Astrocyte of the cerebellum (primary cell): ENCODE measurements at places on chromosomes 1 and 21.
A peak's percentile ranks its signal among the peaks of the same experiment; 100 is the strongest.

DNA sequence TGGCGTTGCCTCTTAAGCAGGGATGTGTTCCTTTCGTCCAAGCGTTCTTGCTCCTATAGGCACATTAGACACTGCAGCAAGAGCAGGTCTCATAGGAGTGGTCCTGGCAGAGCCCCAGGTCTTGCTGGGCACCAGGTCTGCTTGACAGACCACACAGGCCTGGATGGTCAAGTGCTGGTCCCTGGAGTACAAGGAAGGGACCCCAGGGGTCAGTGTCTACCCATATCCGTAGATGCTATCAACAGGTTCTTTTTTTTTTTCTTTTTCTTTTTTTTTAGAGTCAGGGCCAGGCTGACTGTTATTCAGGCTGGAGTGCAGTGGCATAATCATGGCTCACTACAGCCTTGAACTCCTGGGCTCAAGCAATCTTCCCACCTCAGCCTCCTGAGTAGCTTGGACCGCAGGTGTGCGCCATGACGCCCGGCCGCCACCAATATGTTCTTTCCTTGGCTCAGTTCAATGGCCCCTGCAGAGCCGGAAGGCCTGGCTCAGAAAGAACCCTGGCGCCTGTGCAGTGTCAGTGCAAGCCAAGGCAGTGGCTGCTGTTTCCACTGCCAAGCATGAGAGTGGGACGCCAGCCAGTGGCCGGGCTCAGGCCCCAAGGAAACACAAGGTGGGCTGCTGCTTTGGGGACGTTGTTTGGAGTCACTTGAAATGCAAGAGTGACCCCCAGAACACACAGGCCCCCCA is 10.0 kb upstream of the TNFRSF8 start:
- no peak for DNase-seq

DNA sequence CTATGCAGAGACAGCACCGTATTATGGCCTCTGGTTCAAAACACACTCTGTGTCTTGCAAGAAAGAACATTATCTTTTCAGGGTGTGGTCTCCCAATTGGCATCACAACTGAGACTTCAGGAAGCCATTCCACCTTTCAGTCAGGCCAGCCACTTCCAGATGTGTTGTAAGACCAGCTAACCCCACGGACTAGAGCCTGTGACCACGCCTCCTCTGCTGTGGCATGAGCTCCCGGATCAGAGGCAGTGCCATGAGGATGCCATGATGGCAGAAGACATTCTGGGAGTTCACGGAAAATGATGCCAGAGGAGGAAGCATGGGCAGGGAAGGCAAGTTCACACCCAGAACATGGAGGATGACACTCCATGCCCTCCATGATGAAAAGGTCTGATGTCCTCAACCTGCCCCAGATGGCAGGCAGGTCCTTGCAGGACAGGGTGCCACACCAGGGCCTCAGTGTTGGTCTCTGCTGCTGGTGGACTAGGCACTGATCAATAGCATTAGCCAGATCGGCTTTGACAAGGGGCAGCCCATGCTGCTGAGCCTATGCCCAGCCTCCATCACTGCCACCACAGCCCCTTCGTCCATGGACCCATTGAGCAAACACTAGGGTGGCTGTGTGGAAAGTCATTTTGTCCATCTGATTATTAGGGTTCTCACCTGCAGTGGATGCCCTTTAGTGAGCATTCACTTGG is 341.6 kb downstream of the MATN1 start:
- no peak for DNase-seq

GRCh38 chr1:8701794-8702471 is 115.5 kb downstream of the RERE start:
- DNase-seq = no peak

GRCh38 chr1:184242507-184242943 is 144.3 kb upstream of the C1orf21 start:
- DNase-seq = no peak

GRCh38 chr1:174049514-174049913 is 27.4 kb upstream of the RC3H1 start:
- DNase-seq = no peak

DNA sequence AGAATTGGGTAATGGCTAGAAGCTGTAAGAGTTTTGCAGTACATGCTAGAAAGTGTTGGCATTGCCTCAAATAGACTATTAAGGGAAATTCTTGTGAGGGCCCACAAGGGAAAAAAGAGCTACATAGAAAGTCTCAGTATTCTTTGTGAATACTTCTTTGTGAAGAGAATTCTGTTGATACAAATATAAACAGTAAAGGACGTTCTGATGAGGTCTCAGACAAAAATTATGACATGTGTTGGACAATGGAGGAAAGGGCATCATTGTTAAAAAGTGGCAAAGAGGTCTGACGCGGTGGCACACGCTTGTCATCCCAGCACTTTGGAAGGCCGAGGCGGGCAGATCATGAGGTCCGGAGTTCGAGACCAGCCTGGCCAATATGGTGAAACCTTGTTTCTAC is 458.9 kb downstream of the NCAM2 start:
- no peak for DNase-seq

DNA sequence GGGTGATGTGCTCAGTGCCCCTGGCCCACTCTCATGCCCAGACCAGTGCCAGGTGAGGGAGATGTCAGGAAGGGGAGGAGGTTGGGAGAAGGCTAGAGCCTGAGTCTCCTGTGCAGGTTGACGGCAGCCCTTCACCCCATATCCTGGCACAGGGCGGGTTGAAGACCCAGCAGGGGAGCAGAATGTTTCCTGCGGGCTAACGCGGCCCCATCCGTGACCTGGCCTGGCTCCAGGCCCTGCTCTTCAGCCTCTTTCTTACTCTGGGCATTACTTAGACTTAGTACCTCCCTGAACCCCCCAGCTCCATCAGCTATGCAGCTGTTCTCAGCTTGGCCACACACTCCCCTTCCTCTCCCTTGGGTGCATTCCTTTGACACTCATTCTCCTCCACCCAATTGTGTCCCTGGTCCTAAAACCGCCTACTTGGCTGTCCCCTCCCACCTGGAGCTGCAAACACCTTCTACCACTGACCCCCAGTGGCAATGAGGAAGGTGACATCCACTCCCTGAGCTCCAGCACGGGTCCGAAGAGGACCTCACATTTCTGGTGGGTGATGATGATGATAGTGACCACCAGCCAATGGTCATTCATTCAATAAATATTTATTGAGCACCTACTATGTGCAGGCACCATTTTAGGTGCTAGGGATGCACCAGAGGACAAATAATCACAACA is 179.0 kb downstream of the PTPRU start:
- no peak for DNase-seq

DNA sequence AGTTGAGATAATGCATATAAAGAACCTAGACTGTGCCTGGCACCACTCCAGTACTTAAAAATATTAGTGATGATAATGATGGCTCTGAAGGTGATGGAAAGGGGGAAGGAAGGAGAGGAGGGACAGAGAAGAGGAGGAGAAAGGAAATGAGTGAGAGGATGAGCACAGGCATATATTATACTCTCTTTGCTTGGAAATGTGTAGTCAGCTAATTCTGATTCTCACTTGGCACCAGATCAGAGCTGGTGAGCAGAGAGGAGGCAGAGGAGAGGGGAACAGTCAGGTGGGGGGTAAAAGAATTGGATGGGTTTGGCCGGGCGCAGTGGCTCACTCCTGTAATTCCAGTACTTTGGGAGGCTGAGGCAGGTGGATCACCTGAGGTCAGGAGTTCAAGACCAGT is 24.3 kb upstream of the MYOC start:
- no peak for DNase-seq

GRCh38 chr1:100622037-100622436 is 84.1 kb downstream of the GPR88 start:
- peak; percentile 91 for DNase-seq

DNA sequence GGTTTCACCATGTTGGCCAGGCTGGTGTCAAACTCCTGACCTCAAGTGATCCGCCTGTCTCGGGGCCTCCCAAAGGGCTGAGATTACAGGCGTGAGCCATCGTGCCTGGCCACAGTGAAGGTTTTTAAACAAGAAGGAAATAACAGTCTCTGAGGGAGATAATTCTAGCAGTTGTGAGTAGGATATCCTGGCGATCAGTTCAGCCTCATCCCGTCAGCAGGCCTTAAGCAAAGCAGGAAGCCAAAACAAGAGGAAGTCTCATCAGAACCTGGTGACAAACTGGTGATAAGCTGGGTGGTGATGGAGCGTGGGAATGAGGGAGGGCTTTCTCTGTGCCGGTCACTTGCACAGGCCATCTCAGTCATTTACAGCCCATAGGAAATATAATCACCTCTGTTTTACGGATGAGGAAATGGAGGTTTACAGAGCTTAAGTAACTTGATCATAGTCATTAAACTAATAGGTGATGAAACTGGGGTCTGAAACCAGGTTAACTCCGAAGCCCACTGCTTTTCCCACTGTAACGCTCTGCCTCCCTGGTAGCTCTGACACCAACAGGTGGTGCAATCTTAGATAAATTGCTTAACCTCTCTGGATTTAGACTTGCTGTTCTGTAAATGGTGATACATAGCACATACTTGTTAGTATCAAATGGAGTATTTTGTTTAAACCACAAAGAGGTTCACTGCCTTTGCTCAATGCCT is 40.8 kb upstream of the A3GALT2 start:
- DNase-seq = no peak

GRCh38 chr1:194698908-194699318 is 1512.5 kb upstream of the B3GALT2 start:
- DNase-seq = no peak

- no peak for DNase-seq
Measured at GRCh38 chr1:235843461-235843961, 23.2 kb downstream of the LYST start.

GRCh38 chr21:31599013-31599412 is 60.5 kb upstream of the SOD1 start:
- no peak for DNase-seq

DNA sequence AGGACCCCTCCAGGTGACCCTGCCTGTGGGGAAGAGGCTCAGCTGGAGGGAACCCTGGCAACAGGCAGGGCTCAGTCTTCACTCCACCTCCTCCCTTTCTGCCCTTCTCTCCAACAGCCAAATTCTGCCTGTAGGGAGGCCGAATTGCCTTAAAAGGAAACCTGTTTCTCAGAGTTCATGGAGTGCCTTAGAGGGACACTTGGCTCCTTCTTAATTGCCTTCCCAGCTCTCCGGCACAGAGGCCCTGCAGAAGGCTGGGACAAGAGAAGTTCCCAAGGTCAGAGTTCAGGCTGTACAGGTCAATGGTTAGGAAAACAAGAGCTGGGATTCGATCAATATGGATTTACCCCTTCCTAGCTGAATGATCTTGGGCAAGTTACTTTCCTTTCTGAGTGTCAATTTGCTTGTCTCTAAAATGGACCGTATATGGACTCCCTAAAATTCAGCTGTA is 6.2 kb downstream of the CSRP1 start:
- no peak for DNase-seq

GRCh38 chr1:152110860-152111514 is 4.3 kb downstream of the TCHH start:
- DNase-seq = no peak

DNA sequence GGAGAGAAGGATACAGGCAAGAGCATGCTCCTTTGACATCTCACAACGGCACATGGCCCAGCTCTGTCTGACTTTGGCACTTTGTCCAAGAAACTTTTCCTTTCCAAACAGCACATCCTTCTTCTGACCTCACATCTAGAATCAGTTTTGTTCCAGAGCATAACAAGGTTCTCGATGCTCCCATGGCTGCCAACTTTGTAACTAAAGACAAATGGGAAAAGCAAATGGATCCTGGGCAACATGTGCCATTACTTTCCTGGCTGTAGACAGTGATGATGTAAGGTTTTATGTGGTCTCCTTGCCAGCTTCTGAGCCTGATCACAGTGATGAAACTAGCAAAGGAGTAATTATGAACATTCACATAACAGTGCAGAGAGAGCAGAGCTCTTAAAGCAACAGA is 171.8 kb upstream of the C1orf87 start:
- DNase-seq = no peak

DNA sequence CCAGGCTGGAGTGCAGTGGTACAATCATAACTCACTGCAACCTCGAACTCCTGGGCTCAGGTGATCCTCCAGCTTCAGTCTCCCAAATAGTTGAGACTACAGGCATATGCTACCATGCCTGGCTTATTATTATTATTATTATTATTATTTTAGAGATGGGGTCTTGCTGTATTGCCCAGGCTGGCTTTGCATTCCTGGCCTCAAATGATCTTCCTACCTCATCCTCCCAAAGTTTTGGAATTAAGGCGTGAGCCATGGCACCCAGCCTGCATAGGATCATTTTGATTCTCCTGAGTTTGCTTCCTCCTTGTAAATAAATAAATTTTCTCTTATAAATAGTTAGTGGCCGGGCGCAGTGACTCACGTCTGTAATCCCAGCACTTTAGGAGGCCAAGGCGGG is 6.2 kb downstream of the DDI2 start:
- DNase-seq = no peak

DNA sequence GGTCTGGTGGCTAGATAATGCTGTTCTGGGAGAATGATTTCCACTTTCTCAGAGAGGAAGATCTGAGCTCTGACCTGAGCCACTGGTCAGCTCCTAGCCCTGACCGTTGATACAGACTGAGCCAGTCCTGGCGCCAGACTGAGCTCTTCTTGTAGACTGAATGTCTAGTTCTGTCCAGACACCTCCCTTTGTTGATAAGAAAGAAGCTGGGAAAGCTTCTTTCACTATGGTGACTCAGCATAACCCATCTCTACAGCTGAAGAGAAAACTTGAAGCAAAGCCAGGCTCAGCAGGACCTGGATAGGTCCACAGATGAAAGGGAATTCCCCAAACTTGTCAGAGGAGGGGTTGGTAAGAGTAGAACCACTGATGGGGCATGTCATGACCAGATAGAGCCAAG is 9.9 kb upstream of the TRABD2B start:
- no peak for DNase-seq

GRCh38 chr1:41626146-41626545 is 141.7 kb upstream of the EDN2 start:
- no peak for DNase-seq

- DNase-seq = no peak
Measured at GRCh38 chr1:182993746-182994145, 29.5 kb upstream of the LAMC1 start.

- DNase-seq = no peak
Measured at GRCh38 chr1:234597894-234598293, 12.1 kb downstream of the IRF2BP2 start.

GRCh38 chr1:215899901-215900300 is 332.8 kb downstream of the KCTD3 start:
- peak; percentile 59 for DNase-seq

- DNase-seq = no peak
Measured at GRCh38 chr1:203422116-203422515, 53.5 kb upstream of the PRELP start.

DNA sequence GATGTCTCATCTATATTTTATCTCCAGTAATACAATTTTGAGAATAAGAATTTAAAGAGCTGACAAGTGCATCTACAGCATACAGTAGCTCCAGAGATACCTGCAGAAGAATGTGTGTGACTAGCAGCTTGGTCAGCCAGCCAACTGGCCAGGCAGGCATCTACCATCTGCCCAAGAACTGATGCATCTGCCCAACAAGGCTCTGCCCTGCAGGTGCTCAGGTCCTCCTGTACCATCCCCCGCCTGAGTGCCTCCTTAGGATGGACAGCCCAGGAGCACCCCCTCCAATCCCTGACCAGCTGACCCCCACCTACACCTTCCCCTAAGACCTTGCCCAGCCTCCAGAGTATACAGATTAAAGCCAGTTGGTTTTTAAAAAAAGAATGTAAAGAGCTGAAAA is 30.3 kb downstream of the TMEM69 start:
- no peak for DNase-seq

GRCh38 chr1:186611156-186611555 is 69.1 kb downstream of the PTGS2 start:
- no peak for DNase-seq

- DNase-seq = no peak
Measured at GRCh38 chr1:2474933-2475371, 1.1 kb upstream of the PLCH2 start.
